ENCODE measurements at places on chromosomes 6 and 20.

GRCh38 chr6:144007478-144008119 lies 460 bp downstream of the PLAGL1 start:
- no peak for DNase-seq

DNA sequence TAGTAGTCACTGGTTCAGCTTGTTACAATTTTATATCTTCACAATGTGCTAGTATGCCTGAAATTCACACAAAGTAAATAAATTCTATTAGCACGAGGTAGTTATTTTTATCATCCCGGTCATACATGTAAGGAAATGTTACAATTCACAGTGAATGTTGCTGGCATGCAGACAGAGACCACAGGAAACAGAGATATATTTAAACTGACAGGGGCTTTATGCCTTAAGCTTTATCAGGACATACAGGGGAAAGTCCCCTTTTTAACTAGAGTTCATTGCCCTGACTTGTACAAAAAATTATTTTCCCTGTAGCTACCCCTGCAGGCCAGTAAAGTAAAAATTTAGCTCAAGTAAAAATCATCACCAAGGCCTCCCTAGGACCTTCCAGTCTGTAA lies 712.0 kb upstream of the NRSN1 start:
- no peak for DNase-seq

DNA sequence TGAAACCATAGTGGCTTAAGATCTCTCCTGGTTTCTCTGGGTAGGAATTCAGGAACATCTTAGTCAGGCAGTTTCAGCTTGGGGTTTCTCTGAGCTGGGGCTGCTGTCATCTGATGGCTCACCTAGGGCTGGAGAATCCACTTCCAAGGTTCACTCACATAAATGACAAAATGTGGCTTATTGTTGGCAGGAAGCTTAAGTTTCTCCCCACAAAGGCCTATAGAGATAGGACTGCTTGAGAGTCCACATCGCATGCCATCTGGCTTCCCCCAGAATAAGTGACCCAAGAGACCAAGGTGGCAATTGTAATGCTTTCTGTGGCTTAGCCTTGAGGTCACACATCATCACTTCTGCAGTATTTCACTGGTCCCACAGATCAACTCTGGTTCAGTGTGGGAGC lies 131.4 kb downstream of the EDN1 start:
- DNase-seq: no peak

DNA sequence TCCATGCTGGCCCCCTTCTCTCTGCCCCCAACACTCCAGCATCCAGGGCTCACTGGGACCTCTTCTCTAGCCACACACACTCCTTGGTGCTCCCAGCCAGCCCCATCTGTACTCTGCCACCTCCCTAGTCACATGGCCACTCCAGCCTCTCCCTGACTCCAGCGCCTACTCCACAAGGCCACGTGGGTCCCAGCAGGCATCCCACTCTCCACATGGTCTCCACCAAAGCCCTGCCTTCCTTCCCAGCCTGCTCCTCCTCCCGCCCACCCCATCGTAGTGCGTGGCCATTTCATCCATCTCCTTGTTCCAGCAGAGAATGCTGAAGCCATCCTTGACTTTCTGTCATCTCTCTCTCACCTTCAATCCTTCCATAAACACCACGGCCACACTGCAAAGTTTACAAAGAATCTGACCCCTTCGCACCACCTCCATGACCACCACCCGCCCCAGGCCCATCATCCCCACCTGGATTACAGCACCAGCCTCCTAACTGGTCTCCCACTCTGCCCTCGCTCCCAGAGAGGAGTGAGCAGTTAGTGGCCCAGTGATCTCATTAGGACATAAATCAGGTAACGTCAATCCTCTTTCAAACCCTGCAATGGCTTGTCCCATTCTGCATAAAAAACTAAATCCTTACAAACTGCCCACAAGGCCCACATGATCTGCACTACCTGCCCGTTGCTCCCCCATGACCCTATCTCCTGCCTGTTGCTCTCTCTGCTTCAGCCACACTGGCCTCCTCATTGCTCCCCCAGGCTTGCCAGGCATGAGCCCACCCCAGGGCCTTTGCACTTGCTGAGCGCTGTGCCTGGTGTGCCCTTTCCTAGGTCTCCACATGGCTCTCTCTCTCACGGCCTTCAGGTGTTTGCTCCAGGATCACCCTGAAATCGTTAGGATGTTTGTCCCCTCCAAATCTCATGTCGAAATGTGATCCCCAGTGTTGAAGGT lies 96.2 kb downstream of the GRM4 start:
- no peak for DNase-seq

DNA sequence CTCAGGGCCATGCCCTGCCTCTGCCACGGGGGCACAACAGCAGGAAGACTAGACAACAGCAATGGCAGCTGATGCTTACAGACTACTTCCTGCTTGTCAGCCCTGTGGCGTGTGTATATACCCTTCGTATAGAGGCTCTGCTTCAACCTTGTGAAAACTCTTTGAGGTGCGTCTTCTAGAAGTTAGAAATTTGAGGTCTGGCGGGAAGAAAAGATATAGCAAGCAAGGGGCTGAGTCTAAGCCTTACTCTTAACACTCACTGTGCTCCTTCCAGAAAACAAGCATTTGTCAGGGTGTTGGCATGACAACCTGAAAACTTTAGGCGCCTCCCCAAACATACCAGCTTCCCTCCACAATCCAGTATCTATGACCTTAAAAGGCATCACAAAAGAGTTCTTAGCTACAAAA lies 33.3 kb downstream of the JPH2 start:
- no peak for DNase-seq

GRCh38 chr6:157265635-157266034 lies 57.7 kb downstream of the TMEM242 start:
- DNase-seq: no peak

DNA sequence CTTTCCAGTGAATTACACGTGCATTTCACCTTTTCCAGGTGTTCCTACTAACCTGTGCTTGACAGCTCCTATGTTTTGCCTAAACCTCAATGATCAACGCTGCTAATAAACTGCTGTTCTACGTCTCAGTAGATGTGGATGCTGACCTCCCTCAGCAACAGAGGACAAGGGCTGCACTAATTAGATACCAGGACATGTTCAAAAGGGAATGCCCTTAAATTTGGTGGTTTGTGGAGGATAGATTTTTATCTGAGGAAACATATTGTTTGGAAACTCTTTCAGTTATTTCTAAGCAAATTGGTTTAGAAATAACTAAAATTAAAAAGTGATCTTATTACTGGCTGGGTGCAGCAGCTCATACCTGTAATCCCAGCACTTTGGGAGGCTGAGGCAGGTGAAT lies 19.1 kb upstream of the ZDHHC14 start:
- no peak for DNase-seq

DNA sequence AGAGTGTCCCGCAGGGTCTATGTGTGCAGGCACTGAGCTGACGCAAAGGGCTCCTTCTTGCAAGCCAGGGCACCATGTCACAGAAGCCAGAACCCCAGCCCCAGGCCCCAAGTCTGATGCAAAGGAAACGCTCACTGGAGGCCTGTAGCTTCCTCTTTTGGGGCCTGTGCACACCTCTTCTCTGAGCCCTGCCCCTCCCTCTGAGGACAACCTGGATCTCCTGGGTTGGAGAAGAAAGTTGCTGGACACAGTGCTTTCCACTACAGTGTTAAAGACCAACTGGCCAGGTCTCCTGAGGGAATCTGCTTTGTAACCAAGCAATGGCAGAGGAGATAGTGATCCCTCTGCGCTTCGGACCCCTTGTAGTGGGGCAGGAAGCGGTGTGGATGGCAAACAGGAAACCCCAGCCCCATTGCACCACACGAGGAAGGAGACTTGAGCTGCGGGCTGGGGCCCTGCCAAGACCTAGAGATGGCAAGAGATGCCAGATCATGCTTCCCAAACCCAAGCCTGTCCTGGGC lies 90.0 kb downstream of the PRND start:
- DNase-seq: no peak

- DNase-seq: no peak
Observed at GRCh38 chr6:43376551-43376981, 7.1 kb upstream of the ZNF318 start.

GRCh38 chr6:84411060-84411629 lies 183.7 kb upstream of the CEP162 start:
- DNase-seq: no peak

DNA sequence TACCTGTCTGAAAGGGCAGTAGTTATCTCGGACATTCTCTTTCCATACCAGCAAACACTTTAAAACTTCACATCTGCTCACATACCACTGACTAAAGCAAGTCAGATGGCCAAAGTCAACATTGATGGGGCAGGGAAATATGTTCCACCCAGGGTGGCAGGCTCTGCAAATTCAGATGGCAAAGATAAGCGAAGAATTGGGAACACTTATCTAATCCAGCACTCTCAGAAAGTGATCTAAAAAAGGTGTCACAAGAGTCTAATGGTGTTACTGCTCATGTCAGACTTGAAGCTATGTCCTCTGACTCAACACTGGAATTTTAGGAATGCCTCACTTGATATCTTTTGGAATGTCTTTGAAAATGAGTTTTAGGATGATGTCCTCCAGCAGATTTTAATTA lies 1086.2 kb downstream of the KIF16B start:
- no peak for DNase-seq

GRCh38 chr6:9766240-9766915 lies 648.5 kb downstream of the TFAP2A start:
- no peak for DNase-seq

GRCh38 chr20:46644160-46644559 lies 7.1 kb downstream of the SLC13A3 start:
- no peak for DNase-seq

DNA sequence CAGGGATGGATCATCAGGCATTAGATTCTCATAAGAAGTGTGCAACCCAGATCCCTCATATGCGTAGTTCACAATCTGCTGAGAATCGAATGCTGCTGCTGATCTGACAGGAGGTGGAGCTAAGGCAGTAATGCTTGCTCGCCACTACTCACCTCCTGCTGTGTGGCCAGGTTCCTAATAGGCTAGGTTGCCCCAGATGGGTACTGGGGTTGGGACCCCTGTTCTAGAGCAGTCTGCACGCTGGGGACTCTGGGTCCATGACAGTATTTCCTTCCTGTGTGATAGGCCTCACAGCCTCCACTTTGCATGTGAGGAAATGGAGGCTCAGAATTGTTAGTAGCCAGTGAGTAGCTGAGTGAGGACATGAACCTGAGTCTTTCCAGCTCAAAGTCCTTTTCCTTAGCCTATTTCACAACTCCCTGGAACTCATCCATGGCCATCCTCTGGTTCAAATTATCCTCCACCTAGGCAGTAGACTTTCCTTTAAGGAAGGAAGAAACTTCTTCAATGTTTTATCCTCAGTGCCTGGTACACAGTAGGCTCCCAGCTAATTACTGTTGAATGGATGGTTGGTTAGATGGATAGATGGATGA lies 117.2 kb downstream of the SYCP2 start:
- no peak for DNase-seq

GRCh38 chr6:84333842-84334241 lies 106.4 kb upstream of the CEP162 start:
- DNase-seq: no peak

GRCh38 chr20:22070610-22071058 lies 365.2 kb downstream of the PAX1 start:
- DNase-seq: no peak

DNA sequence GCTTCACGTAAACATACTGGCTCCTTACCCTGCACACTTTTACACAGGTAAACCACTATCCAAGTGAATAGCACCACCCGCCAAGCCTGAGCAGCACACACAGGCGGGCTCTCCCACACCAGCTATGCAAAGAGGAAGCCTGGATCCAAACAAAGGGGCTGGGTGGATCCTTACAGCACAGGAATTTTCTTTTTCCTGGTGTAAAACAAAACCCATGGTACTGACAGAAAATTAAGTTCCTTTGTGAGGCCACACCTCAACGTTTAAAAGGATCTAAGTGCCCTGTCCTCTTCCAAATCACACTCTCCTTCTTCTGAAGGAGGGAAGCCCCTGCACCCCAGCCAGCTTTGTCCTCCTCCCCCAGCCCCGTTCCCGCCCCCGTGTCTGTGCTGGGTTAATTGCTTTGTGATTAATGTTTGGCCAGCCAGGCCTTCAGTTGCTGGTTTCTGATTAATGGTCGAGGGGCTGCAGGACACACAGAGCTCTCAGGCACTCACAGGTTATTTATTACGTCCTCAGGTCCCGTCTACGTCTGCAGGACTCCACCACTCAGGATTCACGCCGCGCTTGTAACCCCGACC lies 6.1 kb downstream of the DACT2 start:
- DNase-seq: no peak

DNA sequence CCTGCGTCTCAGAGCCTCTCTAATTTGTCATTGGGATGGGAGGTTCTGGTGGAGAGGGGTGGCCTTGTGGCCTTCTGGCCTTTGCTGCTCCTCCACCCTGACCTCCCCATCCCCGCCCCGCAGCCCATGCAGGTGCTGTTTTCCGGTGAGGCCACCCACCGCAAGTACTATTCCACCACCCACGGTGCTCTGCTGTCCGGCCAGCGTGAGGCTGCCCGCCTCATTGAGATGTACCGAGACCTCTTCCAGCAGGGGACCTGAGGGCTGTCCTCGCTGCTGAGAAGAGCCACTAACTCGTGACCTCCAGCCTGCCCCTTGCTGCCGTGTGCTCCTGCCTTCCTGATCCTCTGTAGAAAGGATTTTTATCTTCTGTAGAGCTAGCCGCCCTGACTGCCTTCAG lies 171.8 kb upstream of the RNF24 start:
- DNase-seq: no peak

DNA sequence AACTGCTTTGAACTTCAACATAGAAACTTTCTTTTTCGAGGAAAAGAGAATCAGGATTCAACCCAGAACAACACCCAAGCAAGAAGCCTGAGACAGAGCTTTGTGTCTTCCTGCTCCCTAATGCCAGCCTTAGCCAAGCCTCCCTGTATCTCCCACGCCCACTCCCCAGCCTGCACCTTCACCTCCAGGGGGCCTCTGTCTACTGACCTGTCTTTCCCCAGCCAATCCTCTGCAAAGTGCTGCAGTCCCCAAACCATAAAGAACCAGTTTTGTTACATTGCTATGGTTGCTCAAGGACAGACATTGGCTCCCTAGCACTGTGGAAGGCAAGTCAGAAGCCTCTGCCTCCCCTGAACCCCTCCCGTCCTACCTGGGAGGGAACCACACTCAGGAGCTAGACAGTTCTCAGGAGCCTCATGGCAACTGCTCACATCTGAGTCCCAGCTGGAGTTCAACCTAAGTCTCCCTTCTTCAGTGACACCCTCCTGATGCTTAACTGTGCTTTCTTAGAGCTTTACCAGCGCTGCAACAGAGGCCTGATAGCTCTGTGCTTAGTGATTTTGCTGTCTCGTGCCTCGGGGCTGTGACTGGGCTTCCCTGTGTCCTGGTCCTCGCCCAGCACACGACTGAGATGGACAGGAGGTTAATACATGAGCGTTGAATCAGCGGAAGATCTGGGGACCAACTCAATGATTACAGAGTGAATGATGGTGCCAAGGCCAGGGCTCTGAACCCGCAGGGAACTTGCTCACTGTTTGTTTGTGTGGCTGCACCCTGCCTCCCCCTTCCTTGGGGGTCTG lies 101.5 kb upstream of the DUSP22 start:
- no peak for DNase-seq
